ENCODE measurements at places on chromosomes 2 and 18.

GRCh38 chr2:120831086-120831485, 95.4 kb downstream of the GLI2 start:
- DNase-seq: no peak

DNA sequence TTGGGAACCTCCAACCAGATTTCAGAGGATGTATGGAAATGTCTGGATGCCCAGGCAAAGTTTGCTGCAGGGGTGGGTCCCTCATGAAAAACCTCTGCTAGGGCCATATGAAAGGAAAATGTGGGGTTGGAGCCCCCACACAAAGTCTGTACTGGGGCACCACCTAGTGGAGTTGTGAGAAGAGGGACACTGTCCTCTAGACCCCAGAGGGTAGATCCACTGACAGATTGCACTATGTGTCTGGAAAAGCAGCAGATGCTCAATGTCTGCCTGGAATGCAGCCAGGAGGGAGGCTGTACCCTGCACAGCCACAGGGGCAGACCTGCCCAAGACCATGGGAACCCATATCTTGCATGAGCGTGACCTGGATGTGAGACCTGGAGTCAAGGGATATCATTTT, 573.7 kb upstream of the NXPH2 start:
- no peak for DNase-seq

DNA sequence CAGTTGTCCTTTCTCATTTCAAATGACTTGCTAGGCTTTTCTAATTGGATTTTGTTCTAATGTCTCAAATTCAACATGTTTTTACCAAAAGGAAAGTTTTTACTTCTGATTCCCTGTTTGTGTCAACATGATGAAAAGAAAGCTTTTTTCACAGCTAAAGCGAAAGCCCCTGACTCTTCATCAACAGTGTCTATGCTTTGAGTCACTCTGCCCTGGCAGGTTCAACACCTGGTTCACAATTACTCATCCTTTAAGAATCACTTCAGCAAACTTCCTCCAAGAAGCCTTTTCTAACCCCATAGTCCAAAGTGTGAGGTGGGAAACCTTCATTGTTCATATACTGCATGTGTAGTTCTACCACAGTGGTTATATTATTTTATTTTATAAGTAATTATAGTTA, 7.6 kb upstream of the DSG2 start:
- DNase-seq: no peak

DNA sequence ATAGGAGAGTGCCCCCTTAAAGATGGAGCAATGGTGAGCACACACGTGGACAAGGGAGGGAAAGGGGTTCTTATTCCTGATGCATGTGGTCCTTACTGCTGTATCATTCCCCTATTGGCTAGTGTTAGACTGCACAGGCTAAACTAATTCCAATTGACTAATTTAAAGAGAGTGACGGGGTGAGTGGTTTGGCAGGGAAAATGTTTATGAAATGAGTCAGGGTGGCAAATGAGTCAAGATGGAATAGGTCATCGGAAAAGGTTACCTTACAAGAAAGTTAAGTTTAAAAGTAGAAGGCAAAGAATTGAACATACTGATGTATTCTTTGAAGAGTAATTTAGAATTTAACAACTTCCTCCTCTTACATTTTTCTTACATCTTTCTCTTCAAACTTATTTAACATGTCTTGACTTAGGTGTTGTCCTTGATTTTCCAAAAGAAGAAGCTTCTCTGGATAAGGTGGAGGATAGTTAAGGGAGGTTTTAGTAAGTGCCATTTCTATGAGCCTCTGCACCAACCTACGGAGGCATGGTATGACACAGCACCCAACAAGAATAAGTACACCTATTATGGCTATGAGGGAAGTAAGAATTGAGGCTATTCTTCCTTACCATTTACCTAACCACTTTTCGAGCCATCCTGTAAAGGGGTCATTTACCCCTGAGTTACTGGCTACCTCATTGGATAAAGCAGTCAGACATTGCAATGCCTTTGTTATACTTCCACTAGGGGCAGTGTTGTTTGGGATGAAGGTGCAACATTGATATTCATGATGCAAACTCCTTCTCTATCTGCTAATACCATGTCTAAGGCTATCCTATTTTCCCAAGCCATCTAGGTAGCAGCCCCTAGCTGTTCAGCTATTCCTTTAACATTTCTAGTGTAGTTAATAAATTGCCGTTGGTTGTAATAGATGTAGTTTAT, 1345.8 kb upstream of the LRRTM1 start:
- no peak for DNase-seq

DNA sequence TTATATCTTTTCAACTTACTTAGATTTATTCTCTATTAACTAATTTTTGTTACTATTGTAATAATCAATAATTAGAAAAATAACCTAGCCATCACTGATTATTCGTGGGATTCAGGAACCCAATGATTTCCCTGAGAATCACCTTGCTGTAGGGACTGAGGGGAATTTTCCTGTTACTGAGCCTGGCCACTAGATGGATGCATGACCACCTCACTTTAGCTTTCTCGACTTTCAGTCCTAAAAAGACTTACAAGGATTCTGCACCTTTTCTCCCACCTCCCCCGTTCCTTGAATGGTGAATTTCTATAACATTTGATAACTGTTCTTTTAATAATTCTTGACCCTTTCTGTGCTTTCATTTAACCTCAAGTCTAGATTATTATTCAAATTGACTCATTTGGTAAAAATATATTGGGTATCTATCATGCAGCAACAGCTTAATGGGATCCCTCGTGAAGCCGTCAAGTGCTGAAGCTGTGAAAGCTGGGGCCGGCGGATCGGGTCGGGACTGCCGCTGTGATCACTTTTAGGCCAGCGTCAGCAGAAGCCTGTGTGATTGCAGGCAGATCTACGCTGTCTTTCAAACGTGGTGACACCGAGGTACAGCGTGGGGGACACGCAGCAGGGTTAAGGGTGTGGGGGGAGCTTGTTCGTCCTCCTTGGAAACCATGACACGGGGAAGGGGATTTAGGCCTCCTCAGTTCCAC, 38.8 kb upstream of the TMEM18 start:
- no peak for DNase-seq

DNA sequence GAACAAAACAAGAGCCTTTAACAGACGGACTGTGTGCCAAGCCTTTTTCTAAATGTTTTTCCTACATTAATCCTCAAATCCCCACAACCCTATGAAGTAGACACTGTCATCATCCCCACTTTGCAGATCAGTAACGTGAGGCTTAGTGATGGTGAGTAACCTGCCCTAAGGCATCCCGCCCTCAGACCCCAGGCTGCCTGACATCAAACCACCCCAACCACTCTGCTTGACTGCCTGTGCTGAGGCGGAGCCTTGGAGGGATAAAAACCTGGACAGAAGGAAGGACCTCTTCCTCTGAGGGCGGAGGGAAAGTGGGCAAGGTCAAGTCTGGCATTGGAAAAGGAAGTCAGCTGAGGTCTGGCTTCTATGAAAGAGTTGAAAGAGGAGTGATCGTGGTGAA, 104.6 kb downstream of the SP3 start:
- DNase-seq: no peak

DNA sequence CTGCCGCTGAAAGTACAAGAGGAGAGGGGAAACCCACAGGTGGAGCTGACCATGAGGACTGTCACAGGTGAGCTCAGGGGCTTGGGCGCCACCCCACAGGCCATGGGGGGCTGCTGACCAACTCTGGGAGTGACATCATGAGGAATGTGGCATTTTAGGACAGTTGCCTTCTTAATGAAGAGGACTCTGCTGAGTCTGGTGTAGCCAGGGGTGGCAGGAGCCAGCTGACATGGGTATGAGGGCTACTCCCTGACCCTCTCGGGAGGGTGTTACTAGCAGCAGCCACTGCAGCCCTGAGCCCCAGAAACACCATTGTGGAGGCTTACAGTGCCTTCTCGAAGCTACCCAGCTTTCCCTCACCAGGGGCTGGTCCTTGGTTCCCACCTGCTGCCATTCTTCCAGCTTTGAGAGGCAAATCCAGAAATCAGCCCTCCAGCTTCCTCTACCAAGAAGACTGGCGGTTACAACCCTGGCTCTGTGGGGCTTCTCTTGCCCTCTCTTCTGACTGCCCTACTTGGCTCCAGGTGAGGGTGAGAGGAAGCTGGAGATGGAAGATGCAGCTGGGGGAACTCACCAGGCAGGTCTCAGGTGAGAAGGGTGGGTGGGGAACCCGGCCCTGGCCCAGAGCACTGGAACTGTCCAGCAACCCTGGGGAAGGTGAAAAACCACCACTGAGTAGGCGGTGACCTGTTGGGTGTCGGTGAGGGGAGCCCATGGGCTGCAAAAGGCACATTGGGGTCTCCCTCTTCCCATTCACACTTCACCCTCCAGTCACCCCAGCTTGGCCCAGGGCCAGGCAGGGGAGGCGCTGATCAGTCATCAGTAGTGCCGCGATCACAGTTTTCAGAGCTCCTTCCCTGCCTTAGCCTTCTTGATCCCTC, 98.5 kb downstream of the MCFD2 start:
- no peak for DNase-seq

DNA sequence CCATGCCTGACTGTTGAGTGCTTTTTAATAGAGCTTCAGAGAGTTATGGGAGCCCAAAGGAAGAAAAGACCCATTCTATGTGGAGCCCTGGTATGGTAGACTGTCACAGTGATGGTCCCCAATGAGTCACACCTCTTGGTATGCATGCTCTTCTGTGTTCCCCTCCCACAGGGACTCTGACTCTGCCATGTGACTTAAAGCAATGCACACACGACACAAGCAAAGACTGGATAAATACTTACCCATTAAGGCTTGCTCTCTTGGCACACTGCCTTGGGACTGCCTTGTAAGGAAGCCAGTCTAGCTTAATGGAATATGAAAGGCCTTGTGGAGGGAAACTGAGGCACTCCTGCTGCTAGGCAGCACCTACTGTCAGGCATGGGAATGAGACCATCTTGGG, 16.7 kb upstream of the DTNB start:
- no peak for DNase-seq

- DNase-seq: no peak
Observed at GRCh38 chr2:190277234-190278112, 42.2 kb downstream of the HIBCH start.

GRCh38 chr18:68024716-68025115, 508.2 kb upstream of the DSEL start:
- DNase-seq: no peak

DNA sequence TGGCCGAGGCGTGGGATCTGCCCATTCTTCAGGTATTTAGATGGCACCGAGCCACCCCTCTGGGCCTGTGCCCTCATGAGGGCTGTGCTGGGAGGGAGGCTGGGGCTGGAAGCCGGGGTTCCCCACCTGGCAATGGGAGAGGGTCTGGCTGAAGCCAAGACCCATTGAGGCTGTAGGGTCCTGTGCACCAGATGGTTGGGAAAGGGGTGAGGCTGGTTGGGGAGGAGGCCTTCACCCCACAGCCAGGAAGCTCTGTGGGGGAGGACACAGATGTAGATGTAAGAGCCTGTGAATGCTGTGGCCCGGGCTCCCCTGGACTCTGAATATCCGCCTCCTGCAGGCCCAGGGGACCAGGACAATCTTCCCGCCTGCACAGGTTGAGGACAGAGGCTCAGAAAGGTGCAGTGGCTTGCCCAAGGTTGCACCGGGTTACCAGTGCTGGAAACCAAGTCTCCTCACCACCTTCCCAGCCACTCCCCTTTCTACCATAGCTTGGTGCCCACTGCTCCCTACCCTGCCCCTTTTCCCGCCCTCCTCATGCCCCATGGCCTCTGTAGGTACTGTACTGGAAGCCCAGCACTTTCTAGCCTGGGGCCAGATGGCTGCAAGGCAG, 49.7 kb downstream of the PDCL3 start:
- no peak for DNase-seq

- DNase-seq: no peak
Observed at GRCh38 chr2:124874219-124874618, 849.1 kb downstream of the CNTNAP5 start.

- no peak for DNase-seq
Observed at GRCh38 chr18:50473881-50474280, 86.0 kb upstream of the MAPK4 start.

DNA sequence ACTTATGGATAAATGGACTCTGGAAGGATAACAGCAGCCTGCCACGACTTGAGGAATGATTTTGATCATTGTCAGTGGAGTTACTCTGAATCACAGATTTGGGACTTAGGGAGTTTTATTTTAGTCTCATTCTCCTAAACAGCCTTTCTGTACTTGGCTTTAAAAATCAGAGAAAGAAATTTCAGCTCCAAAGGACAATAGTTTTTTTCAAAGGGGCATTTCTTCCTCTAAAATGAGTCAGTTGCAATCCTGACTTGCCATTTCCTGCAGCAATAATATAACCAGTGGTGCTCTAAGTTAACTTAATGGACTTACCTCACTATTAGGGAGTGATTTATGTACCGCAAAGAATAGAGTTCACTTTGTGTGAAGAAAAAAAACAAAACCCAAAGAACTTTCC, 35.1 kb upstream of the MTX2 start:
- no peak for DNase-seq

DNA sequence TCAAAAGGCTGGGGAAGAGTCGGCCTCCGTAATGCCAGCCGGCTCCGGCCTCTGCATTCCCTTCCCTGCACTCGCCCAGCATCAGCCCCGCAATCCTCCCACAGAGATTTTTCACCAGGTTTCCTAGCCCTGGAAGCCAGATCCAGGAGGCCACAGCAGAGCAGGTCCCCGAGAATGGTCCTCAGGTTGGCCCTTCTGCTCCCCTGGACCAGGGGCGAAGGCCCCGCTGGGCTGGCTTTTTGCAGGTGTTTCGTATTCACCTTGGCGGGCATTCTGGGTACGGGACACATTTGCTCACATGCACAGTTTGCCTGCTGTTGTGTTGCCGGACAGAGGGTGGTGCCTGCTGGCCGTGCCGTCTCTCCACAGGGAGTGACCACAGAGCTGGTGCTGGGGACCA, 309.5 kb downstream of the NDUFA10 start:
- no peak for DNase-seq

Measured in activated naive CD4-positive, alpha-beta T cell treated with anti-CD3 and anti-CD28 coated beads, Interleukin-2, amount 50 U/mL, for 16 hours (primary cell).